Body of pancreas (tissue), 4 donors: ENCODE measurements at places on chromosomes 1 and 21. TPM values are rescaled to one million over a fixed set of nuclear protein-coding genes. Genes with fewer than 3 reads are reported as not detected.

WDR77 gene
- total RNA-seq = 18.2 TPM

TAS1R1 gene
- total RNA-seq = not detected

WDTC1 gene
- total RNA-seq = 22.7 TPM

CAPN8 gene
- 43.1 TPM for total RNA-seq

LCE6A gene
- total RNA-seq = not detected

LORICRIN gene
- not detected for total RNA-seq

VSIG8 gene
- total RNA-seq = not detected

TNNI3K gene
- 11.5 TPM for total RNA-seq

SLC45A3 gene
- 1.6 TPM for total RNA-seq

OR10Z1 gene
- total RNA-seq = not detected

RNF186 gene
- total RNA-seq = 9.2 TPM

TAL1 gene
- total RNA-seq = 2.3 TPM

LRRN2 gene
- 1.6 TPM for total RNA-seq

LMX1A gene
- total RNA-seq = not detected

FNBP1L gene
- total RNA-seq = 32.9 TPM

OPTC gene
- total RNA-seq = not detected

CFAP141 gene
- not detected for total RNA-seq

RNF19B gene
- 19.8 TPM for total RNA-seq

PTCH2 gene
- total RNA-seq = 0.99 TPM

DESI2 gene
- 14.5 TPM for total RNA-seq

HAO2 gene
- not detected for total RNA-seq

RERE gene
- 74.5 TPM for total RNA-seq

CFAP45 gene
- total RNA-seq = not detected

IKBKE gene
- 5.4 TPM for total RNA-seq

ADAMTSL4 gene
- total RNA-seq = 7.6 TPM

GBP7 gene
- not detected for total RNA-seq

DENND2C gene
- total RNA-seq = 3.0 TPM

TMEM82 gene
- total RNA-seq = not detected

EXTL1 gene
- total RNA-seq = not detected

RGS1 gene
- total RNA-seq = 10.4 TPM

CR1L gene
- not detected for total RNA-seq

SMIM11 gene
- 22.1 TPM for total RNA-seq

INTS11 gene
- 89.0 TPM for total RNA-seq

SLFNL1 gene
- 0.33 TPM for total RNA-seq

PHLDA3 gene
- 25.2 TPM for total RNA-seq

FAM20B gene
- 11.9 TPM for total RNA-seq

PKP1 gene
- 0.33 TPM for total RNA-seq

FAM131C gene
- 4.2 TPM for total RNA-seq

TRIM46 gene
- total RNA-seq = not detected

CLCNKA gene
- 4.0 TPM for total RNA-seq

HHIPL2 gene
- total RNA-seq = not detected

MUL1 gene
- 20.4 TPM for total RNA-seq

FLG2 gene
- total RNA-seq = not detected

SAMD13 gene
- 1.3 TPM for total RNA-seq

REN gene
- not detected for total RNA-seq

RHD gene
- not detected for total RNA-seq

HUNK gene
- total RNA-seq = 6.7 TPM

OXCT2 gene
- 2.6 TPM for total RNA-seq

FCGR3B gene
- total RNA-seq = not detected

LY9 gene
- total RNA-seq = 1.6 TPM

OR6K3 gene
- total RNA-seq = not detected

TCHHL1 gene
- total RNA-seq = not detected

HMCN1 gene
- total RNA-seq = 2.1 TPM

CCDC24 gene
- total RNA-seq = 6.7 TPM

FCRL5 gene
- 0.52 TPM for total RNA-seq

GNG12 gene
- total RNA-seq = 26.4 TPM
